ENCODE measurements at places on chromosomes 4 and X. TPM values are rescaled to one million over a fixed set of nuclear protein-coding genes. Genes with fewer than 3 reads are reported as not detected.

The SH3BP2 gene
- polyA plus RNA-seq = 87.9 TPM

The CFAP47 gene
- not detected for polyA plus RNA-seq

The FAM9C gene
- not detected for polyA plus RNA-seq

The SERPINA7 gene
- polyA plus RNA-seq = not detected

The PRAF2 gene
- polyA plus RNA-seq = 7.3 TPM

The ZNF732 gene
- not detected for polyA plus RNA-seq

The HTN1 gene
- polyA plus RNA-seq = not detected

The MAGEB10 gene
- polyA plus RNA-seq = not detected

The GRPR gene
- polyA plus RNA-seq = not detected

The DCAF8L2 gene
- polyA plus RNA-seq = not detected

The SORBS2 gene
- 46.0 TPM for polyA plus RNA-seq

The PCYT1B gene
- 6.5 TPM for polyA plus RNA-seq

The GAGE13 gene
- polyA plus RNA-seq = not detected

The BMP15 gene
- not detected for polyA plus RNA-seq

The CLDN34 gene
- not detected for polyA plus RNA-seq

The PWWP3B gene
- 7.5 TPM for polyA plus RNA-seq

The NHSL2 gene
- 1.5 TPM for polyA plus RNA-seq

The ARX gene
- polyA plus RNA-seq = 42.8 TPM

The KLHL4 gene
- 4.7 TPM for polyA plus RNA-seq

The SLC25A43 gene
- polyA plus RNA-seq = not detected

The TEX11 gene
- polyA plus RNA-seq = not detected

The SLC2A9 gene
- not detected for polyA plus RNA-seq

The MAMLD1 gene
- 2.0 TPM for polyA plus RNA-seq

The QRFPR gene
- polyA plus RNA-seq = 1.0 TPM

The STPG2 gene
- polyA plus RNA-seq = not detected

The FHDC1 gene
- polyA plus RNA-seq = 11.4 TPM

The CWH43 gene
- not detected for polyA plus RNA-seq

The IL15 gene
- polyA plus RNA-seq = not detected

The PAGE5 gene
- not detected for polyA plus RNA-seq

The KCTD8 gene
- 1.2 TPM for polyA plus RNA-seq

The SLC4A4 gene
- 9.2 TPM for polyA plus RNA-seq

The EMCN gene
- 4.0 TPM for polyA plus RNA-seq

The PDGFRA gene
- polyA plus RNA-seq = 0.43 TPM

The P2RY8 gene
- not detected for polyA plus RNA-seq

The MSANTD1 gene
- polyA plus RNA-seq = 12.7 TPM

The CXCL1 gene
- not detected for polyA plus RNA-seq

The SLITRK2 gene
- 2.1 TPM for polyA plus RNA-seq

The SLC10A3 gene
- polyA plus RNA-seq = 6.0 TPM

The ANKRD50 gene
- polyA plus RNA-seq = 18.6 TPM

The ALAS2 gene
- not detected for polyA plus RNA-seq

The ASB9 gene
- not detected for polyA plus RNA-seq
